ENCODE measurements at places on chromosomes 3 and 15.

DNA sequence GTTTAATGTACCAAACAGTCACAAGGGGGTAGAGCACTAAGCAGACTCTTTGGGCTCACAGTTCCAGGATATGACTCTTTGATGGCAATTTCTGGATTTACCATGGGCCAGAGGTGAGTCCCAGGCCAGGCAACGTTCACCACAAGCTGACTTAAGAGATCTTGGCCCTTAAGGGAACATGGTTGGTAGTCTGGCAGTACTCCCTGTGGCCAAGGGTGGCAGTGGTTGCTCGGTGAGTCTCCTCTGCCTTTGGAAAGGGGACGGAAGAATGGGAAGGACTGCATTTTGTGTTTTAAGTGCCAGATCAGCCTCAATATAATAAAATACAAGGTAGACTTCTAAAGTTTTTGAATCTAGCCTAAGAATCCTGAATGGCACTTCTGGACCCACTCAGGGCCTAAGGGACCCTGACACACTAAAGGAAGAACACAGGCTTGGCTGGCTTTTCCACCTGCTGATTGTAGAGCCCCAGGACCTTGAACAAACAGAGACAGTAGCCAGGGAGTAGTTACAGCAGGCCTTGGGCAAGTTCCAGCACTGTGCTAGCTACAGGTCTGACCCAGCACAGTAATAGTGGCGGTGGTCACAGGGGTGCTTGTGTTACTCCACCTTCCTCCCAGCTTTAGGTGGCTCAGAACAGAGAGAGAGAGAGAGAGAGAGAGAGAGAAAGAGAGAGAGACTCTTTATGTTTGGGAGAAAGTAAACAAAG lies 730.7 kb upstream of the ALCAM start:
- no peak for DNase-seq

- no peak for DNase-seq
Measured at GRCh38 chr3:40637906-40638305, 113.1 kb downstream of the ZNF621 start.

GRCh38 chr3:119098619-119099222 lies 47.2 kb upstream of the TEX55 start:
- DNase-seq, result no peak

DNA sequence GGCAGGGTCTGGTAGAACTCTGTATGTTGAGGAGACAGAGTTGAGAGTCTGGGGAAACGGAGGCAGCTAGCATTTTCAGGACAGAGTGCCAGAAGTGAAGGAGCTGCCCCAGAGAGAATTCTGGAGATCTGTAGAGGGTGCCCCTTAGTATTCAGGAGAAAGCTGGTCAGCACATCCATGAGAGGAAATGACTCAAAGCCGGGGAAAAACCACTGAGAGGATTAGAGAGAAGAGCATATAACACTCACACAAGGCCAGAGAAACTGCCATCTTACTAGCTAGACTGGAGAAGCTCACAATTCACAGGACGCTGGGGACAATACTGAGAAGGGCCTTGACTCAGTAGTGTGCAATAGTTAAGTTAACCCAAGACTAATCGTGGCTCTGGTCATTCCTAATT lies 75.7 kb upstream of the DPPA4 start:
- DNase-seq, result no peak

- DNase-seq, result no peak
Measured at GRCh38 chr3:189303584-189303983, 131.8 kb downstream of the TPRG1 start.

GRCh38 chr3:150217691-150218090 lies 190.4 kb upstream of the TSC22D2 start:
- no peak for DNase-seq

GRCh38 chr3:12954891-12955650 lies 113.7 kb upstream of the RPL32 start:
- no peak for DNase-seq

- no peak for DNase-seq
Measured at GRCh38 chr15:87910301-87910700, 346.2 kb downstream of the NTRK3 start.

DNA sequence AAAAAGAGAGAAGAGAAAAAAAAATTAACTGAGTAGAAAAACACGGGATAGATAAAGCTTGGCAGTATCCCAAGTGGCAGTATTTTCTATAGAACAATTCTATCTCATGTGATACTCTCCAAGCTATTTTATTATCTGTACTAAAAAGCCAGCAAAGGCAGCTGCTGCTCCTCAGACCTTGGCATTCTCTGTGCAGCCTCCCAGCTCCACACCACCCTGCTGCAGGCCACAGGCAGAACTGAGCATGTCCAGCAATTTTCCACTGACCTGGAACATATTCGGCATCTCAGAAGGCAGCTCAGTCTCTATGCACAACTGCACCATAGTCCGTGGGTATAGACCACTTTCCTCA lies 1161.4 kb downstream of the IGSF11 start:
- DNase-seq, result no peak

- DNase-seq, result no peak
Measured at GRCh38 chr3:44659434-44659833, 10.9 kb downstream of the ZNF35 start.

DNA sequence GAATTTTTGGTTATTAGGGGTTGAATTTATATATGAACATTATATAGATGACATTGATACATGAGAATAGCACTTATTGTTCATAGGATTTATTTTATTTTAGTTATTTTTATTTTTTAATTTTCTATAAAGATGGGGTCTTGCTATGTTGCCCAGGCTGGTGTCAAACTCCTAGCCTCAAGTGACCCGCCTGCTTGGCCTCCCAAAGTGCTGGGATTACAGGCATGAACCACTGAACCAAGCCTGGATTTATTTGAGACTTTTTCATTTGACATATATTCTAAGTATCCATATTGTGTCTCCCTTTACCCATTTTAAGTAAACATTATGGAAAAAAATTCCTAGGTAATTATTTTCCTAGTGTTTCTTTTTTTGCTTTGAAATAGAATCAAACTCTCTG lies 12.5 kb downstream of the PAQR9 start:
- DNase-seq, result no peak

- DNase-seq, result no peak
Measured at GRCh38 chr3:160403028-160403545, 3.6 kb downstream of the SMC4 start.

DNA sequence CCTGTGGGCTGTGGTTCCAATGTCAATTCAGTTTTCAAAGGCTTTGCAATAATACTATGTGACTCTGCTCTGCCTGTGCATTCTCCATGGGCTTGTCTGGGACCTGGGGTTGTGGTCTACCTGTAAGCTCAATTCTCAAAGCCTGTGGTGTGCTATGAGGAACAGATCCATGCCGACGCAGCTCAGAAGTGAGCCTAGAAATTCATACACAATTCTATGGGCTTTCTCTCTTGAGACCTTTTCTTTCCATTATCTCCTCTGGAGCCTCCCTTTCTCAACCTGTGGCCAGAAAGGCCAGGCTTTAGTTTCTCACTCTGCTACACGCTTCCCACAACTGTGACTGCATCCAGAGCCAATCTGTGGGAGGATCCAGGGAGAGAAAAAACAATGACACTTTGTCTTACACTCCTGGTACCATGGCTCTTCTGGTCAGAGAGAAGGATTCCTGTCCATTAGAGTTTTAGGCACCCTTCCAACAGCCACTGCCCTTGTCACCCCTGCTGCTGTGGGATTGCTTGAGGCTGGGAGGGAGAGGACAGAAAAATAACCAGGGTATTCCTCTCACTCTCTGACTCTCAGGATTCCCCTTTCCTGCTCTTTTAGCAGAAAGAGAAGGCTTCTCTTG lies 34.1 kb upstream of the KLF13 start:
- DNase-seq, result no peak

DNA sequence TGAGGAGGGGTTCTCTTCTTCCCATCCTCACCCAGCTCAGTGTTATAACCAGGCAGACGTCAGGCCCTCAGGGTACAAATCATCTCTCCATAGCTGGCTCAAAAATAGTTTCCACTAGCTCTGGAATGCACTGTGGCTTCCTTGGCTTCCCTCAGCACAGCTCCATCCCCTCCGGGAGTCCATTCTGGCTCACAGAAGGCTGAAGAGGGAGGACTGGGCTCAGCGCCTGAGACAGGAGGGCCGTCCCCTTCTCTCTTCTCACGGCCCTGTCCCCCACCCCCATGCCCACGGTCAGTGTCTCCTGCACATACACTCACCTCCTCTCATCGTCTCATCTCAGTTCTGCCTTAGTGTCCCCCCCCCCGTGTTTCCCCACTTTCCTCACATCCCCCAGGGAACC lies 50.1 kb downstream of the UMPS start:
- no peak for DNase-seq

GRCh38 chr15:78307976-78308375 lies 8.6 kb upstream of the SKIC8 start:
- DNase-seq, result no peak

- DNase-seq, result no peak
Measured at GRCh38 chr3:23390989-23391553, 187.9 kb downstream of the UBE2E2 start.

DNA sequence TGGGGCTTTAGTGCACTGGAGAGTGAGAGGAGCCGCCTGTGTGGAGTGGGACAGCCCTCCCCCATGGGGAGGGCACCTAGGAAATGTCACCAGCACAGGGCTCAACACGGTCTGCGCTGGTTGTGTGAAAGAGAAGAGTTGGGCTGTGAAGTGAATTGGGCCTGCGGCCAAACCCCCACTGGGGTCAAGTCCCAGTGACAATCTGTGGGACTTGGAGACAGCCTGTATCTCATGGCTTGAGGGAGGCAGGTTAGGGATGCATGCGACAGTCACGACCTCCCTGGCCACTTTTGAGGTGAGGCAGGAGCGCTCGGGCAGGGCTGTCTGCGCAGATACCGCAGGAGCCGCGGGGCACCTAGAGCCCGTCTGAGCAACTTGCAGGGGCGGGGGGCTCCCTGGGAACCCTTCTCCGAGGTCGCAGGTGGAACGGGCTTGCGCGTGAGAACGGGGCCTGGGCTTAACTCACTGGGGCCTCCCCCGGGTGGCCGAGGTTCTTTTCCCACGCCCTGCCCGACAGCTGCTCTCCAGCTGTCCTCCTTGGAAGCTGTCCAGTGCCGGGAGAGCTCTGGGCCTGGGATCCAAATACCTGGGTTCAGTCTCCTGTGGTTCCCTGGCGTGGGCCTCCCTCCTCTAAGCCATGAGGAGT lies 77.4 kb downstream of the SNRK start:
- no peak for DNase-seq
